Astrocyte (in vitro differentiated cells and primary cell): ENCODE measurements at places on chromosomes 13 and 19. TPM values are rescaled to one million over a fixed set of nuclear protein-coding genes. Genes with fewer than 3 reads are reported as not detected.

POSTN gene
- total RNA-seq: 18.6 and 26.6 TPM in 2 replicates

GRK1 gene
- not detected in 2 replicates for total RNA-seq

GRCh38 chr19:4748185-4748584 is 24.5 kb upstream of the DPP9 start:
- H3K27ac ChIP-seq: no peak overlapping the region
- no peaks in the 10 kb centered on the region for H3K36me3 ChIP-seq
- peaks cover 4% of the 10 kb centered on the region for H3K4me1 ChIP-seq
- DNase-seq: no peak
- no peak overlapping the region for H3K4me3 ChIP-seq
- peaks cover 14% of the 10 kb centered on the region for H3K27me3 ChIP-seq

- peaks cover 43% of the 10 kb centered on the region for H3K4me1 ChIP-seq
- DNase-seq: no peak
- no peaks in the 10 kb centered on the region for H3K27me3 ChIP-seq
- peak overlapping the region; percentile 83 for H3K27ac ChIP-seq
- peak overlapping the region; percentile 89 for H3K4me3 ChIP-seq
Measured at GRCh38 chr19:573519-573825, 1.1 kb downstream of the BSG start.

- no peaks in the 10 kb centered on the region for H3K27me3 ChIP-seq
- H3K4me3 ChIP-seq: no peak overlapping the region
- no peaks in the 10 kb centered on the region for H3K4me1 ChIP-seq
Measured at GRCh38 chr13:98351636-98352035, 174.6 kb upstream of the RNF113B start.

CYP4F2 gene
- total RNA-seq: not detected in 2 replicates

DNA sequence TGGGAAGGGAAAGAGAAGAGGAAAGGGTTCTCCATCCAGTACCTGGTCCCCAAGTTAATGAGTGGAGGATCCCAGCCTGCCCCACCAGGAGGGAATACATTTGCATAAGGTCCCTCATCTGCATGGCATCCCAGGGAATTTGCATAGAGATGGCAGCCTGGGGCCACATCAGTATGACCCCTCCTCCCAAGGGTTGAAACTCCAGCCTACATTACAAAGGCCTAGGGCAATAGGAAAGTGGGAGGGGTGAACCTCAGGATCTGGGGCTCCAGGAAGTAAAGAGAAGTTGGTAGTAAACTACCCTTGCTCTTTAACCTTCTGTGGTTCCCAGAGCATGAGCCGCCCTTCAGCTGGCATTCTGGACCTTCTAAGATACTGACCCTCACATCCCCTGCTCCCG is 6.8 kb upstream of the NECTIN2 start:
- H3K36me3 ChIP-seq: no peaks in the 10 kb centered on the region
- DNase-seq: no peak
- no peaks in the 10 kb centered on the region for H3K4me1 ChIP-seq
- no peak overlapping the region for H3K4me3 ChIP-seq

DNA sequence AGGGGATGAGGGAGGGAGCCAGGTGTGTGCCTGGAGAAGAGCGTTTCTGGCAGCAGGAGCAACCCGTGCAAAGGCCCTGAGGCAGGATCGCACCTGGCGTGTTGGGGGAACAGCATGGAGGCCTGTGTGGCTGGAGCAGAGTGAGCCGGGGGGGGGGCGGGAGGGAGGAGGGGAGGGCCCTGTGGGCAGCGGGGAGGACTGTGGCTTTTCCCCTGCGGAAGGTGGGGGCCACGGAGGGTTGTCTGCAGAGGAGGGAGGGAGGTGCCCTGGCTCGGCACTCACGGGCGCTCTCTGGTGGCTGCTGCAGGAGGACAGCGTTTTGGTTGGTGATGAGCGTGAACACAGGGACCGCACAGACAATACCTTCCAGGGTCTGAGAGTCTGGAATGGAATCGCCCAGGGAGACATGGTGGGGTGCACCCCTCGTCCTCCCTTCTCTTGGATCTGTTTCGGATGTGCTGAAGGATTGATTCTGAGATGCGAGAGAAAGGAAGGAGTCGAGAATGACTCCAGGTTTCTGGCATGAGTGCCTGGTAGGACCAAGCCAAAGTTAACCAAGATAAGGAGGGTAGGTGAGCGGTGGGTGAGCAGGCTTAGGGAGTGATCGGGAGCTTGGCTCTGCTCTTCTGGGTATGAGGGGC is 6.5 kb downstream of the RAB11B start:
- DNase-seq: peak; percentile 23
- H3K27me3 ChIP-seq: no peaks in the 10 kb centered on the region
- no peak overlapping the region for H3K27ac ChIP-seq
